ENCODE measurements at places on chromosomes 12 and 14.

- DNase-seq: no peak
Observed at GRCh38 chr14:89719366-89720075, 235.0 kb downstream of the EFCAB11 start.

DNA sequence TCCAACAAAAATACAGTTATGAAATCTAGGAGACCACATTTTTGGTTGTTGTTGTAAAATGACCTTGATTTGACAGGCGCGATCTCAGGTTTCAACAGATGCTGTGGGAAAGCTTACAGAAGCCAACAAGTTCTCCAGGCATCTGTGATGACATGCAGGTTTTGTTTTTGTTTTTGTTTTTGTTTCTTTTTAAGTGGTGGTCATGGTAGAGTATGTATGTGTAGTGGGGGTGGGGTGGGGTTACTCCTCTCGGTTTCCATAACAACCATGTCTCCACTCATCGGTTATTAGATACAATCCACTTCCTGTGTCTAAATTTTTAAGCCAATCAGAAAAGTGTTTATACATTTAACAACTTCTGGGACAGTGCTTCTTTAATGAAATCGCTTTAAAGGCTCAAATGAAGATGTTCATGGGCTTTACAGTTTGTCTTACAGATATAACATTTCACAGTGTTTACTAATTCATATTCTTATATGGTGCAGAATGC is 199.9 kb upstream of the FOXN3 start:
- no peak for DNase-seq

- DNase-seq: no peak
Observed at GRCh38 chr12:67760586-67761275, 112.2 kb downstream of the DYRK2 start.

- no peak for DNase-seq
Observed at GRCh38 chr12:105479710-105480109, 149.2 kb downstream of the C12orf75 start.

GRCh38 chr12:128933926-128934325 is 80.6 kb downstream of the GLT1D1 start:
- DNase-seq: no peak

DNA sequence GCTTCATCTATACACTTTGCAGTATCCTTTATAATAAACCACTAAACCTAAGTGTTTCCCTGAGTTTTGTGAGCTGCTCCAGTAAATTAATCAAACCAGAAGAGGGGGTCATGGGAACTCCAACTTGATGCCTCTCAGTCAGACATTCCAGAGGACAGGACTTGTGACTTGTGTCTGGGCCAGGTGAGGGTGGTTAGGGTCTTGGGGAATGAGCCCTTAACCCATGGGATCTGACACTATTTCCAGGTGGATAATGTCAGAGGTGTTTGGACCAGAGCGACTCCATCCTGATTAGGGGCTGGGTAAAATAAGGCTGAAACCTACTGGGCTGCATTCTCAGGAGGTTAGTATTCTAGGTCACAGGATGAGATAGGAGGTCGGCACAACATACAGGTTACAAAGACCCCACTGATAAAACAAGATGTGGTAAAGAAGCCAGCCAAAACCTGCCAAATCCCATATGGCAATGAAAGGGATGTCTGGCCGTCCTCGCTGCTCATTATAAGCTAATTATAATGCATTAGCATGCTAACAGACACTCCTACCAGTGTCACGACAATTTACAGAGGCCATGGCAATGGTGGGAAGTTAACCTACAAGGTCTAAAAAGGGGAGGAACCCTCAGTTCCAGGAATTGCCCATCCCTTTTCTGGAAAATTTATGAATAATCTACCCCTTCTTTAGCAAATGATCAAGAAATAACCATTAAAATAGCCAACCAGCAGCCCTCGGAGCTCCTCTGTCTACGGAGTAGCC is 58.7 kb downstream of the BCAT1 start:
- DNase-seq: no peak

DNA sequence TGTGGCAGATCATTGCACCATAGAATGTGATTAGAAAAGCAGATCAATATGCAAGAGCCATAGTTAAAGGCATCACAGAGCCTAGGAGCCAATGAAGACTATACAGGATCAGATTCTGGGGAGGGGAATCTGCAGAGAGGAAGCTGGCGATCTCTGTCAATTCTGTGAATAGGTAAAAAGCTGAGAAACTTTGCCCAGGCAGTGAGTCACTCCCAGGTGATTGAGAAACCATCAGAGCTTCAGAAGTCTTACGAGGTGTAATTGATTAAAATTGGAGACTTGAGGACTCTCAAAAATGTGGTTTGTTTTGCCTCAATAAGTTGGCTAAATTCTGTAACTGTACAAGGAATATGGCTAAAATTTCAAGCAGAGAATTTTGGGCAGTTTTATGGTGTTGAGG is 41.7 kb upstream of the TSPAN11 start:
- DNase-seq: no peak

DNA sequence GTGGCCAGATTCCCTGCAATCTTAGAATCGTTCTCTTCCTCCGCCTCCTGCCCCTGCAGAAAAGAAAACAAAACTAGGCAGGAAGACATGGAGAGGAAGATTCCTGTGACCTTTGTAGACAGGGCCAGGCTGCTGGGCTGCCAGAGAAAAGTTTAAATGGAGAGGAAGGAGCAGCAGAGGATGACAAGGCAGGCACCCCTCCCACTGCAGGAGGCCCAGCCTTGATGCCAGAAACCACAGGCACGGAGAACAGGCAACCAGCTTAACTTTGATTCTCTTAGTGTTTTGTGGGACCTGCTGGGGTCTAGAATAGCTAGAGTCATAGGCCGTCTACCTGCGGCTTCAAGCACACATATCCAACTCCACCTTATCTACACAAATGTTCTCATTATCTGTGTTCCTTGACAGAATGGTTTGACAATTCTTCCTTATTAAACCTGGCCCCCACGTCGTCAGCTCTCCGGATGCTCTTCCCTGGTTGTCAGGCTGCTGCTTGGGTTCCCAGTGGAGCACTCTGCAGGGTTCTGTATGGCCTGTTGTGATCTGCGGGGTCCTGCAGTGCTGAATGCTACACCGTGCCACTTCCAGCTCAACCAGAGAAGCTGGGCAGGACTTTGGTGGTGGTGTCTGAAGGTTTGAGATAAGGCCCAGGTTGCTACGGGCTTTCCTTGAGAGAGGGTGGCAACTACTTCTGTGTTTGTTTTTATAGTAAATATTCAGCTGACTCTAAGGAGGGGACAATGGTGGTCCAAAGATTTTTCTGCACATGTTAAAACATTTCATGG is 609.5 kb downstream of the AACS start:
- no peak for DNase-seq

DNA sequence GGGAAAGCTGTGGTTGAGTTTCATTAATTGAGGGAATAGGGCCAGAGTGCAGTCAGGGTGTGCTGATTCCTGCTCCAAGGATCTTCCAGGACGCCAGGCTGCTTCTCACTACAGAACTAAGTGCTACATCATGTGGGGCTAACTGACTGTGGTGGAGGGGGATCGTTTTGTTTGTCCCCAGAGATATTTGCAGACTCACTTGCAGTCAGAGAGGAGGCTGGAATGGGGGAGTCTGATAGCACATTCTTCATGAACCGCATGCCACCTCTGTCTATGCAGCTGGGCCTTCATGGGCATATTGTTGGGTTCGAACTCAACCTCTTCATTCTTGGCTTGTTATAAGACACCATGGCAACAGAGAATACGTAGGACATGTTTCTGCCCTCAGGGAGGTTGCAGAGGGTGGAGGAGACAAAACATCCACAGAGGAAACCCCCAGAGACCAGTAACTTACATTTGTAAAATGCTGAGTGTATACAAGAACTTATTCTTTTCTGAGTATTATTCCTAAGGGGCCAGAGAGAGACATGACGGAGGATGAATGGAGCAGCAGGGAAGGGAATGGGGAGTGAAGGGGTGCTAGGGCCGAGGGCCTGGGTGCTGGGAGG is 13.0 kb downstream of the KRT7 start:
- DNase-seq: no peak

DNA sequence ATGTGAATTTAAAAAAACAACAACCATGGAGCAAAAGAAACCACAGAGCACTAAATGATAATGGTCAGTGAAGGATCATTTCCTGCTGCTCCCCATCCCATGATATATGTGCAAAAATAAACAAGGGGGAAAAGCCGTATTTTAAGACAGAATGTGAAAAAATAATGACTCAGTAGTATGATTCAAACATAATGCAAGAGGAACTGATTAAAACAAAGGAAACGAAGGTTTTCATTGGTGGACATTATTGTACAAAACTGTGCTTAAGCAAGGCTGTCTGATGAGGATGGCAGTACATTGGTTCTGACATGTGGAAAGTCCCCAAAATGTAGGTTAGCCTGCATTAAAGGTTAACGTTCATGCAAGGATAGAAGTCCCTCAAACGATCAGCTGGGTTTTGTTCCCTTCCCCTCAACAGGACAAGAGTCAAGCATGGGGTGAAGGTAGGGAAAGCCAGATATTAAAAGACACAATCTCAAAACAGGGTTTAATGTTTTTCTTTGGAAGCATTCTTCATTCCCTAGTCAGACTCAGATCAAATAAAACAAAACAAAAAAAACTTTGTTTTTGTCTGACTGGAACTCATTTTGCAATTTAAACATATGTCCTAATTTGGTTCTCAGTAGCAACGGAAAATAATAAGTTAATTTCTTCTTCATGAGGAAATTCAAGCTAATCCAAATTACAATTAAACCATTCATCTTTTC is 26.3 kb upstream of the PTGDR start:
- no peak for DNase-seq

GRCh38 chr12:103241184-103241583 is 254.6 kb downstream of the C12orf42 start:
- no peak for DNase-seq

GRCh38 chr14:30864934-30865333 is 9.4 kb upstream of the COCH start:
- DNase-seq: no peak

DNA sequence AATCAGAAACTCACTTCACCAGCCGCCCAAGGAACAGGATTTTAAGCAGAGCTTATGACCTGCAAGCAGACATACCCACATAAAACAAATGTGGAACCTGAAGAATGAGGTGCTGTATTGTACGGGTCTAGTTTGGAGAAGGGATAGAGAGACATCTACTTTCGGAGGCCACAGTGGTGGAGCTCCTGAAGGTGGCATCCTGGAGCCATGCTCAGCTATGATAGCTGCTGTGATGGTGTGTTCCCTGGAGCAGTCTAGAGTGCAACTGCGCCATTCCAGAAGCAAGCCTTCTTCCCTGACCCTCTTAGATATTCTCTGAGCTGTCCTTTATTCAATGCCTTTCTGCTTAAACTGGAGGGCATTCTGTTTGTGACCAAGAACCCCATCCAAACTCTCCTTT is 402.6 kb downstream of the FUT8 start:
- DNase-seq: no peak

- no peak for DNase-seq
Observed at GRCh38 chr12:26100666-26101349, 24.0 kb downstream of the BHLHE41 start.

DNA sequence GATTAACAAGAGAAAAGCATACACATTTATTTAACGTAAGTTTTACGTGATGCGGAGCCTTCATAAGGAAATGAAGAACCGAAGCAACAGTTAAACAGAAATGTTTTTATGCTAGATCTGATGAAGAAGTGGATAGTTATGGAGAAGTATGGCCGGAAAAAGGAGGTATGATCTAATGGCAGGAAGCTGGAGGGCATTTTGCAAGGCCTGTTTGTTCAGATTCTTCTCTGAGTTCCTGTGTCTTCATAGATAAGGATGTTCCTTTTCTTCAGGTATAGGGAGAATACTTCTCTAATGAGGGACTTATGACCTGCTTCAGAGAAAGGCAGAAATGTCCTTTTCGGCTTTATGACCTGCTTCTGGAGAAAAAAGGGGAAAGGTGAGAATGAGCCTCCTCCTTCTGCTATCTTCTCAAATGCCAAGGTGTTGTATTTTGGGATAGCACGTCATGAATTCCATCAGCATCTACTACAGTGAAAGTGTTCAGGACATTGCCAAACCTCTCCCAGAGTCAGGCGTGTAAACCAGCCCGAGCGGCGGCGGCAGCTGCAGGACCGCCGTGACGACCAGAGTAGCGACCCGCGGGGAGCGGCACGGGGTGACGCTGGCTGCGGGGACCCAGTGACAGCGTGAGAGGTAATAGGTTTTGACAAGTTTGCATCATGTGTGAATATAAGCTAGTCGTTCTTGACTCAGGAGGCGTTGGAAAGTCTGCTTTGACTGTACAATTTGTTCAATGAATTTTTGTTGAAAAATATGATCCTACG is 33.7 kb upstream of the SGPP1 start:
- DNase-seq: no peak

GRCh38 chr12:12520273-12520672 is 42.4 kb downstream of the DUSP16 start:
- DNase-seq: no peak

DNA sequence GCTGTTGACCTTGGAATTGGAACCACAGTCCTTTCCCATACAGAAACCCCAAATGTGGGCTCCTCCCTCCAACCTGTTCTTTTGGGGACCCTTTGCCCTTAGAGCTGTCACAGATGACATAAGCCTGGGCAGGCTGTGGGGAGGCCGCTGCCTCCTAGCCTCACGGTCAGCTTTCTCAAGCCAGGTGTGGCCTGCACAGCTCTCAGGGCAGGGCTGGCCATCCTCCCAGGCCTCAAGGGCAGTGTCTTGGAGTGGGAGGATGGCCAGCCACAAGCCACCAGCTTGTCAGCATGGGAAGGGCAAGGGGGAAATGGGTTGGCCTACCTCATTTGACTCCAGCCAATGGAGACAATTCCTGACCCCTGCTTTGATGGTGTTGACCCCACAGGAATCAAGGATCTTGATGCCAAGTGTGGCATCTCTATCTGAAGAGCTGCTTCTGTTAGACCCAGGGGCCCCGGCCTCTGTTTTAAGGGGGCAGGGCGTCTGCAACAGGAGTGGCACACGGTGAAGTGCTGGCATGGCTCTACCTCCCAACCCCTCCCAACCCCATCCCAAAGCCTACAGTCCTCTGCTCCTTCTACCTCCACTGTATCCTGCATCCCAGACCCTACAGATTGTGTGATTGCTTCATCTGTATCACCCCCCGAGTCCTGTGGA is 11.5 kb downstream of the CBLN3 start:
- no peak for DNase-seq

GRCh38 chr14:51613416-51613815 is 38.3 kb upstream of the FRMD6 start:
- no peak for DNase-seq

- DNase-seq: no peak
Observed at GRCh38 chr12:1925684-1926006, 7.2 kb upstream of the CACNA2D4 start.

DNA sequence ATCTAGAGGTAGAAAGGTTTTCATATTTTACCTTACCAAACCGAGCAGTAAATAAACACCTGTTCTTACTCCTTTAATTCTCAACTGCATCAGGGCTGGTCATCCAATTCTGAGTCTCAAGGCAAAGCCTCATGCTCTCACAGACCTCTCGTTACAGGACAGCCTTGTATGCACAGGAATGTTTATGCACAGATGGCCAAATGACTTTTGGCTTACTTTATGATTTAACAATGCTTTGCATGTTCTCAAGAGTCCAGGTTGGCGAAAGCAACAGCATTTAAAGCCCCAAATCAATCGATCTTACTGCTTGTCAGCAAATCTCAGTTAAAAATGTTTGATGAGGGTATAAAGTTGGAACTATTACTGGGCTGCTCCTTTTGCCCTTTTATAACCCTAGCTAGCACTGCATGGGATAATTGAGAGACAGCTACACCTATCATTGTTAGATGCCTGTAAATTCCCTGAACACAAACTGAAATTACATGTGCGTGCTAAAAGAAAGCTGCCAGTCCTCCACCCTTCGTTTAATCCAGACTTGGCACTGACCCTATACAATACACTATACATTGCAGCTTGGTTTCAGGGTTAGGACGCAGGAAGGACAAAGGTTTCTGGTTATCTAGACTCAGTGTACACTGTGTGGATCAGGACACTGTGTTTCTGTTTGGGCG is 63.6 kb downstream of the TMCC3 start:
- DNase-seq: no peak

Data from anterior cingulate cortex (tissue), 58 donors.